NCI-H1436 treated with DMSO at 0.1 percent for 48 hours (cell line): ENCODE measurements at places on chromosomes 12 and 14.

DNA sequence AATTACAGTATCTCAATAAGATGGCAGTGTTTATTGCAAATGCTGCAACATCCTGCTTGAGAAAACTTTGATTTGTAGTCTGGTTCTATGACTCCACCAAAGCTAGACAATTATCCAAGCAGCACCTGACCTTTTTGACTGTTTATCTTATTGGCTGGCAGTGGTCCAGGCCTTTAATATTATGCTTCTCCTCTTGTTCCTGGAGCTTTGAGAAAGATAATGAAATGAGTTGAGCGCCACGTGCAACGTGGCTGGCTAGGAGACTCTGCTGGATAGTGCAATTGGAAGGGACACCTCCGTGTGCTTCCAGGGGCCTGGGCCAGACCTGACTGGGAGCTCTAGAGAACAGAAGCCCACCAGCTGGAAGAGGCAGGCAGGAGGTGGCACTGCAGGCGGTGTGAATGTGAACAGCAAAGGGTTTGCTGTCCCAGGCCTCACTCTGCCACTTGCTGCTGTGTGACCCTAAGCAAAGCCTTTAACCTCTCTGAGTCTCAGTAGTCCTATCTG lies 349.3 kb downstream of the CACNA1C start:
- DNase-seq = peak; percentile 26

DNA sequence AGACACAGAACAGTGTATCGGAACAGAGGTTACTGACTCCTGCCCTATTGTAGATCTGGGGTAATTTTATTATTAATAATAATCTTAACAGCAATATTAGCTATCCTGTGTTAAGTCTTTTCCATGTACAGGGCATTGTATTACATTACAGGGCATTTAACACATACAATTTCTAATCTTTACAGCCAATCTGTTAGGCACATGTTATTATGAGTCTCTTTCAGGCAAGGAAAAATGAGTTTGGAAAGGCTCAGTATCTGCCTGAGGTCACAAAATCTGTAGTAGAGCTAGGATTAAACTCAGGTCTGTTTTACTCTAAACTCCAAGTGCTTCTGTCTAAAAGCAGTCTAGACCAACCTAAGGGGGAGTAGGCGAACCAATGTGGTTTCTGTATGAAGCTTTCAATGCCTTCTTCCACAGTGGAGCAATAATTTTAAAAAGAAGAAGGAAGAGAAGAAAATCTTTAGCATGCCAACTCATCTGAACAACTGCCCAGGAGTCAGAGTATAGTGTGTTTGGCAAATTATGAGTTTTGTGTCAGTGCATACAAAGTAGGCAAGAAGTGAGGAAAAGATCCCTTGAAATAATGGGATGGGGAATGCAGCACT lies 192.6 kb downstream of the CHST11 start:
- DNase-seq = no peak

GRCh38 chr12:57842342-57843294 lies 3.9 kb downstream of the CTDSP2 start:
- no peak for DNase-seq

- DNase-seq = no peak
Observed at GRCh38 chr12:89779090-89779489, 70.5 kb upstream of the ATP2B1 start.

GRCh38 chr14:51845811-51846210 lies 14.6 kb upstream of the GNG2 start:
- no peak for DNase-seq

DNA sequence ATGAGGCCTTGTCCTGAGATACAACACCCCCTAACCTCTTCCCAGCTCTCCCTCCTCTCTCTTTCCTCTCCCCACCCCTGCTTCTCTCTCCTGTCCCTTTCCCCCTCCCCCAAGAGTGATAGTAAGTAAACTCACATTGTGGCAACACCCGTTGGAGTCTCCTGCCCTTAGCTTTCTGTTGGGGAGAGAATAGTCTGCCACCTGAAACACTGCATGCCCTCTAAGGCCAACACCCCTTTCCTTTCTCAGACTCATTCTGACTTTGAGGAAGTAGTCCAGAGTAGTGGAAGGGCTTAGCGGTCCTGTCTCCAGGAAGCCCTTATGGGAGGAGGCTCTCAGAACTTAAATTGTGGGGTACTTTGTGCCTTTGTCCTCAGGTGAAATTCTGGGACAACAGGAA lies 95.2 kb downstream of the PRKCH start:
- DNase-seq = no peak

GRCh38 chr12:88141425-88141773 lies 489 bp downstream of the CEP290 start:
- DNase-seq = no peak

DNA sequence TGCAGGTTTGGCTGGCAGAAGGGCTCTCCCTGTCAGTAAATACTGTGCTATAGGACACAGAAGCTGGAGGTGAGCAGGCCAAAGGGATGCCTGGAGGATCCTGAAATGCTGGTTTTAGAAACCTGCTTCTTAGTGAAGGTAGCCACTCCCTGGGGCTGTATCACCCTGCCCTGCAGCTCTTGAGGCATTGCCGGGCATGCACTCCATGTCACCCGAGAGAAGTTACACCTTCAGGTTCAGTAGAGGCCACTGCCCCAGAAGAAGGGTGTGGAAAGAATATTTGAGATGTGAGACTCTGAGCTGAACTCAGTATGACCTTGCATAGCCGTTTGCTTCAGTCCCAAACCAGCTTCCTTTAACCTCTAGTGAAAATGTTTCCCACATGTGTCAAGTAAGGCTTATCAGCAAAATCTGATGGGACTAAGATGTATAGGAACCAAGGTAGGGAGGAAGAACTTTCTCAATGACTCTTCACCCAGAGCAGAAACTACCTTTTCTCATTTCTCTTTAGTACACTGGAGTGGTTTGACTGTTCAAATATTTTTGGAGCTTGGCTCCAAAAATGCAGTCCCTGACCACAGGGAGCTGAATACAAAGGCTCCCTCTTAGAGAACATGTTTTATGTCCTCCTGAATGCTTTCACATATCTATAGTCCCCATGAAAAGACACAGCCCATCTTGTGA lies 164.5 kb upstream of the DYRK2 start:
- DNase-seq = no peak

DNA sequence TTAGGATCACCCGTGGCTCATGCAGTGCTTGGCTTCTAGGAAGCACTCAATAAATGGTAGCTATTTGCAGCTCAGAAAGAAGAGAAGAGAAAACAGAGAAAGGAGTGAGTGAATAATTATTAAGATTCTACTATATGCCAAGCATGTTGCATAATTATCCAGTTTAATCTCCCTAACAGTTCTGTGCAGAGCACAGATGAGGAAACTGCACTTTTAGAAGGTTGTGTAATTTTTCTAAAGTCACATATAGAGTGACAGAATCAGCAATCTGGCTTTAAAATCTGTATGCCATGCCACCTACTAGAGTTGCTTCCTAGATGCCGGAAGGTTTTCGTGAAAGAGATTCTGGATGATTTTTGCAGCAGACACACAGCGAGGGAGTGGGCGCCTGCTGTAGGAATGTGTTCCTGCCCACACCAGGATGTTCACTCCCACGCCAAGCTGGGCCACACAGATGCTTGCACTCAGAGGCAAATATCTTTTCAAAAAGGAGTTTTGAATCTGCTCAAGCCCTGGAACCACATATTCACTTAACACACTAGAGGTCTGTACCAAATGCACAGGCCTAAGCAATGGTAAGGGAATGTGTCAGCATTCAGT lies 50.2 kb upstream of the SMCO2 start:
- no peak for DNase-seq

DNA sequence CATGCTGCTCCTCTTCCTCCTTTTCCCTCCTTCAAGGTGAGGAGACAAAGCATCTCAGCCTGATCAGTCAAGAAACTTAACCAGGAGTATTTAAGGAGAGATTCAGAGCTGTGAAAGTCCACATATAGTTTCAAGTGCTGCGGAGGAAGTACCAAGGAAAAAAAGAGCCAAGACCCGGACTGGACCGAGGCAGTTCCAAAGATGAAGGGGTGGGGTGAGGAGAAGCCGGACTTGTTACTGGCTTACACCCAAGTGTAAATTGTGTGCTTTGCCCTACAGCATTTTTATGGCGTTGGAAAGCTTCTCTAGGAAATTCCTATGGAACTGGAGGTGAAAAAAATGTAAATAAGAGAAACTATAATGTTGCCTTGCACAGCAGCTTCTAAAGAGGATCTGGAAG lies 263.1 kb downstream of the GRIN2B start:
- DNase-seq = no peak

- DNase-seq = no peak
Observed at GRCh38 chr14:64973026-64973442, 898 bp upstream of the RAB15 start.

DNA sequence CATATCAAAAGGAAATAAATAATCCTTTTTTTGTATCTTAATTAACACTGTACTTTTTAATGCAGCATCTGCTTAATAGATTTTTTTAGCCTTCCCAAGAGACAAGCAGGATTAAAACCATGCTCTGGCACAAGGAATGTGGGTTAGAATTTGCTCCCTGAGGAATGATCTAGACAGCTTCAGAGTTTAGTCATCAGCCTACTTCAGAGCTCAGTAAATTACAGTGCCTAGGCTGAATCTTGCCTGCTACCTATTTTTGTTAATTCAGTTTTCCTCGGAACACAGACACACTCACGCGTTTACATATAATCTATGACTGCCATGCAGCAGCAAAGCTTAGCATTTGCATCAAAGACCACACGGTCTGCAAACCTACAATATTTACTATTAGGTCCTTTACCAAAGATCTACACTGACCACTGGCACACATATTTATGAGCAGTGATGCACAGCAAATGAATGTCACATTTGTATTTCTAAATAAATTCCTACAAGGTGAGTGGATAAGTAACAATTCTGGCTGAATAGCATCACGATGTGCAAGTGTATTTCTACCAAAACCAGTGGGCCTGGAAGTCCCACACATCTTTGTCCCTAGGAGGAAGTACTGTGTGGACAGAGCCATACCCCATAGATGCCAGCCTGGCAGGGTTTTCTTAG lies 309.8 kb upstream of the TMEM132C start:
- no peak for DNase-seq

GRCh38 chr12:80313209-80313608 lies 130.8 kb upstream of the PTPRQ start:
- no peak for DNase-seq

DNA sequence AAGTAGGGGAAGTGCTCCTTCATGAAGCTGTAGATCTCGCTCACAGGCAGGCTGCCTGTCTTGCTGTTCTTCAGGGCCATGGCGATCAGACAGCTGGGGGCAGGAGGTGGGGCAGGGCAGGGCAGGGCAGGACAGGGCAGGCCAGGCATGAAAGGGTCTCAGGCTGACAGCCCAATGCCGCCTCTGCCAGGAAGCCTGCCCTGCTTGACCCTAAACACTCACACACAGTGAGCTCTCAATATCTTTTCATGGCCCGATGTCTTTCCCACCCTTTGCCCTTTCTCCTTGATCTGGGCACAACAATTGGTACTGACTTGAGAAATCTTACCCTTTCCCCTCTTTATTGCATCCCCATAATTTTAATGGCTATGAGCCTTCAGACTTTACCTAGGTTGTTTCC lies 22.4 kb downstream of the FOXN4 start:
- DNase-seq = no peak

- no peak for DNase-seq
Observed at GRCh38 chr12:1591034-1591433, 3.3 kb downstream of the FBXL14 start.

GRCh38 chr14:82180139-82180538 lies 646.5 kb upstream of the SEL1L start:
- no peak for DNase-seq

DNA sequence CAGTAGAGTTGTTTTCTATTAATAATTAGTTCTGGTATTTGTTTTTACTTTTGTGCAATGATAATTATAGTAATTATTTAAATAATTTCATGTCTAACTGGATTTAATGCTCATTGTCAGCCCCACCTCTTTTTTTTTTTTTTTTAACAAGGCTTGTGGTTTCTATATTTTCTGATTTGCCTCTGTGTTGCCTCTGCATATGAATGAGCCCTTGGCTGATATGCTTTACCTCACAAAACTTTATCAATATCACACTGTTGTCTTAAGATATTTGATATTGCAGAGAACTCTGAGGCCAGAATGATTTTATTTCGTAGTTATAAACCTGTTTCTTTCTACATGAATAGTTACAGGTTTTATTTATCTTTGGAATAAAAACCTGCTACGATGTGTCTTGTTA lies 116.2 kb upstream of the ATP2B1 start:
- DNase-seq = no peak

DNA sequence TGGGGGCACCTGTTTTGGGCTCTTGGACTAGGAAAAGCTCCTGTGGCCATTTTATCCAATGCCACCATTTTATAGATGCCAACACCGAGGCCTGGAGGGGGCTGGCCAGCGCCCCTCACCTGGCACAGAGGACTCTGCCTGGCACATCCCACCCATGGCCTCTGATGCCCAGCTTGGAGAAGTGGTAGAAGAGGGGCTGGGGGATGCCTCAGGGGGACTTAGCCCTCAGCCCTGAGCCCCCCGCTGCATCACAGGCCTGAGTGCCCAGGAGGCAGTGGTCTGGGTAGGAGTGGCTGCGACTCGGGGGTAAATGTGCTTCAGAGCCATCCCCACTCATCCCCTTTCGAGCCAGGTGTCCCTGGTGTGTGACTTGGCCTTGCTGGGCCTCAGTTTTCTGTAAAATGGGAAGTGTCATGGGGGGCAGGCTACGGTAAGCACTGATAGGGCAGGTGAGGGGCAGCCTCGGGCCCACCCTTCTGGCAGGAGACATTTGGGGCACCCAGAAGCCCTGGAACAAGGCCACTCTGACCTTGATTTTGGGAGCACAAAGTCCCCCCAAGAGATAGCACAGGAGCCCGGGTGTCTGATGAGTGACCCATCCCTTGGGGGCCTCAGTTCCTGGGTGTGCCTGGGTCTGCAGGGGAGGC lies 22.5 kb downstream of the SH2B3 start:
- no peak for DNase-seq

- DNase-seq = no peak
Observed at GRCh38 chr12:51951843-51952722, 584 bp downstream of the ACVR1B start.

- no peak for DNase-seq
Observed at GRCh38 chr12:98754095-98754494, 109.0 kb downstream of the APAF1 start.
